ENCODE measurements at places on chromosomes 1 and 21. TPM values are rescaled to one million over a fixed set of nuclear protein-coding genes. Genes with fewer than 3 reads are reported as not detected.

Gene ZBED6
- total RNA-seq = 27.2 TPM

Gene BTBD19
- 3.7 TPM for total RNA-seq

Gene FMO5
- 1.8 TPM for total RNA-seq

Gene TMEM125
- total RNA-seq = not detected

Gene LCE2A
- total RNA-seq = not detected

Gene FLG
- not detected for total RNA-seq

Gene FAM177B
- total RNA-seq = not detected

Gene MYOC
- total RNA-seq = not detected

Gene LCE3E
- not detected for total RNA-seq

Gene PLA2G2A
- not detected for total RNA-seq

Gene FCRL6
- total RNA-seq = not detected

Gene MYCL
- 0.37 TPM for total RNA-seq

Gene TNFRSF9
- under 0.01 TPM for total RNA-seq

Gene ETNK2
- 0.78 TPM for total RNA-seq

Gene CELA3A
- not detected for total RNA-seq

Gene GLRX2
- 6.2 TPM for total RNA-seq

Gene CD52
- total RNA-seq = 0.98 TPM

Gene ABCA4
- under 0.01 TPM for total RNA-seq

Gene PTAFR
- total RNA-seq = not detected

Gene SPRR5
- total RNA-seq = not detected

Gene GJC2
- 1.8 TPM for total RNA-seq

Gene PADI1
- not detected for total RNA-seq
